ENCODE measurements at places on chromosomes 1 and 21.

GRCh38 chr1:229019663-229020271 is 251.1 kb upstream of the RAB4A start:
- no peak for DNase-seq

GRCh38 chr1:165075725-165076370 is 280.7 kb downstream of the LMX1A start:
- no peak for DNase-seq

DNA sequence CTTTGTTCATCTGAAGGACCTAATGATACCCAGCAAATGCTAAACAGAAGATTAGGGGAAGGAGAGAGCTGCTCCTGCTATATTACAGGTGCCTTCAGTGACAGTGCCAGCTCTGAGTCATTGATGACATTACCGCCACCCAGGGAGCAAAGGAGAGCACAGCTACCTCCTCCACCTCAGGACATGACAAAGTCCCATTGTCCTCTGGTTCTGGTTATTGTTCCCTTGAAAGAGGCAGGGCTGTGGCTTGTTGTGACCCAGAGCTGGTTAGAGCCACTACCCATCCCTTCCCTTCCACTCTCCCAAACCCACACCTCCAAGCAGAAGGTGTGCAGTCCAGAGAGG is 363.5 kb upstream of the DUSP10 start:
- DNase-seq: no peak

DNA sequence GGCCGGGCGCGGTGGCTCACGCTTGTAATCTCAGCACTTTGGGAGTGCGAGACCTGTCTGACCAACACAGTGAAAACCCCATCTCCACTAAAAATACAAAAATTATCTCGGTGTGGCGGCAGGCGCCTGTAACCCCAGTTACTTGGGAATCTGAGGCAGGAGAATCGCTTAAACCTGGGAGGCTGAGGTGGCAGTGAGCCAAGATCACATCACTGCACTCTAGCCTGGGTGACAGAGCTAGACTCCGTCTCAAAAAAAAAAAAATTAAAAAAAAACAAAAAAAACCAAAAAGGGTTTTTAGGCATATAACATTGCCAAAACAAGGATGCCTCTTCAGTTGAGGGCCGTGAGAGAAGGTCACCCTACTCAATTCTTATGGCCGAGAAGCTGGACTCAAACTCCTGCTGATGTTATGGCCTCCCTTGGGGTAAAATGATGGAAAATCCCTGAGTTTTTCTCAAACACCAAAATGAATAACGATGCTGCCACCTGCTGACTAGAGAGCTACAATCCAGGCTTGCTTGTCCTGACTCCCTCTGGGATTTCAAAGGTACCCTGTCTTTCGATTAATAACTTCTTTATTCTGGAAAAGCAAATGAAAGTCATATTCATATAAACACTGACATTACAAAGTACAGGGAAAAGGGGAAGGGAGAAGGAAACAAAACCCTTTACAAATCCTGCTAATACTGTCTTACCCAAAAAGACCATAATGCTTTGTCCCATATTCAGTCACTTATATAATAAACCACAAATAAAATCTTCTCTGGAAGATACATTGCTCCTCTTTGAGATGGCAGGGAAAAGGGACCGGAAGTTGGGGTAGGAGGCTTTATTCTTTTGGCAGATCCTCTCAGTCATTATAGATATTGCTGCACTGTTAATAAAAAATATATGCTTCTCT is 10.7 kb downstream of the RAB42 start:
- DNase-seq: no peak

DNA sequence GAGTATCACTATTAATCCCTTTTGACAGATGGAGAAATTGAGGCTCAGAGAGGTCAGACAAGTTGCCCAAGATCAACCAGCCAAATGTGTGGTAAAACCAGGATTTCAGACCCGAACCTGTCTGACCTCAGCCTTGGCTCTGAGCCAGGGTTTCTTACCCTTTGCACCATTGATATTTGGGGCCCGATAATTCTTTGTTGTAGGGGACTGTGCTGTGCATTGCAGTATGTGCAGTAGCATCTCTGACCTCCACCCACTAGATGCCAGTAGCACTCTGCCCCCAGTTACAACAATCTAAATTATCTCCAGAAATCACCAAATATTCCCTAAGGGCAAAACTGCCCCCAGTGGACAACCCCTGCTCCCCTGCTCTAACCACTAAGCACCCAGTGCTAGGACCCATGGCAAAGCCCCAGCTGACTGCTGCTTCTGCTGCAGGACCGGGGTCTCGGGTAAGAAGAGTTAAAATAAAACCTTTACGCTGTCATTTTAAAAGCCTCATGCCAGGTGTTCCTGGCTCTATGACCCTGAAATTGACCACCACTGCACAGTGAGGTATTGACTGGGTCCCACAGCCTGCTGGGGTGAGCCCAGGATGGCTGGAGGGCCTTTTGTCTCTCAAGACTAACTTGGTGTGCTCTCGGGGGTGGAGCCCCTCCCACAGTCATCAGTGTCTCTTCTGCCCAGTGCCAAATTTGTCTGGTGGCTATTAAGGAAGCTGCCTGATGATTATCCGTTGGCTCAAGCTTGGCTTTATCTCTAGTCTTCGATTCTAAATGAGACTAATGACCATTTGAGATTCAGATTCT is 5.6 kb upstream of the MAN1C1 start:
- no peak for DNase-seq
